Activated T-cell treated with anti-CD3 and anti-CD28 coated beads for 1 hour (primary cell): ENCODE measurements at places on chromosomes 2 and 18.

DNA sequence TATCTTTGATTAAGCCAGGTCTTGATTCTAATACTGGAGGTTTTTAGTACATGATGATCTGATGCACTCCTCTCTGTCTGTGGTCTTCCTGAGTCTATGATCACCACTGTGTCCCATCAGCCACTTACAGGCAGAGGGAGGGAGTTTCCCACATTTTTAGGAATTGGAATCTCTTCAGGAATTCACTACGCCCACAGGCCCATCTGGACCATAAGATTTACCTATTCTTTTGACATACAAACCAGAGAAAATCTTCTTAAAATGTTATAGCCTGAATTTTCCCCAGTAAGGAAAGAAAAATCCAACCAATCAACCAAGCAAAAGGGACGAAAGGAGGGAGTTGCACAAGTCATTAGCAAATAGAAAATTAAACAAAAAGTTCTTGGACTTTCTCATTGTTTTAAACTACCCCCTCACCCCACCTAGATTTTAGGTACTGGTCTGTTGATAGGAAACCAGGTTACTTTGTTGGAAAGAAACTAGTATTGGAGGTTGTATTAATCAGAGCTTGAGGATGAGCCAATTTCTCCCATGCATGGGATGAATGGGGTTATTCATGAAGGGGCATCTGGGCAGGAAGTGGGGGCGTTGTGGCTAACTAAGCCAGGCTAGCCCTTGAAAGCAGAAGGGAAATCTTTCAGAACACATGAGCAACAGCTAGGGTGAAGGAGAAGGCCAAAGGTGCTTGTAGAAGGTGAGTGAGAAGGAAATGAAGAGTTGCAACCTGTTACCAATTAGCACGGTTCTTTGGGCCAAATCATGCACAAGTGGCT, 328.2 kb upstream of the MEX3C start:
- DNase-seq = no peak

DNA sequence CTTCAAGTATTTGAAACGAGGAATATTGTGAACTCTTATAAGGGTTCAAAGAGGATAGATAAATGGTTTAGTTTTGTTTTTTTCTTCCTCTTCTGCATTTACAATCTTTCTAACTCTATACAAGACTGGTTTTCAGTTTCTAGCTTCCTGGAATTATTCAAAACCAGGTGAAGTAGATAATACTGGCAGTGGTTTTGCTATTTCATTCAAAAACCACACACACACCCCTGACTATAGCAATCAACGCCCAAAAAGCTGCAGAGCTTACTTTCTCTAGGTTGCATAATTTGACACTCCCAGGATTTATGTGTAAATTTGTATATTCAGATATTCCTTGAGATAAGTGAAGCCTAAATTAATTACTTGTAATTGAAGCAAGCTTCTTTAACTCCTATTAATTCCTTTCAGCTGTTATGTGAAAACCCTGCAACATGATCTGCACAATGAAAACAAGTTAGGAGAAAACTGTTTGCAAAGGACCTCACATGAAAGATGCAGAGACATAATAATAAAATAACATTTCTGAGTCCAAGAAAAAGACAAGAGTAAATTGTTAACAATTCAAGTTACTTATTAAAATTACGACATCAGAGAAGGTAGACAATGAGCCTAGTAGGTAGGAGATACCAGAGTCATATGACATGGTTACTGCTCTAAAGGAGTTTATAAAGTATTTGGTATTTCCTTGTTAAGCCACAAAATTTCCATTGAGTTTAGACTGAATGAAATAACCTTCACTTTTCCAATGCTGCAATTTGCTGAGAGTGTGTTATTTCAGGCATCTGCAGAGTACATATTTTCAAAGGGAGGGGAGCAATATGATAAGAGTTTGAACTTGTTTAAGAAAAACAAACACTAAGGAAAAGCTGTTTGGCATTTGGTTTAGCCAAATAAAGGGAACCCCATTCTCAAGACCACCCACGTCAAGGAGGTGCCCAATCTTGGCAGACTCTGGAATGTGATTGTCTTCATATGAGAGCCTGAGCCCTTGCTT, 1.6 kb upstream of the NFE2L2 start:
- DNase-seq = no peak

- no peak for DNase-seq
Observed at GRCh38 chr18:12295389-12296086, 12.5 kb upstream of the TUBB6 start.

GRCh38 chr2:216287251-216287650, 85.0 kb downstream of the MARCHF4 start:
- DNase-seq = no peak

DNA sequence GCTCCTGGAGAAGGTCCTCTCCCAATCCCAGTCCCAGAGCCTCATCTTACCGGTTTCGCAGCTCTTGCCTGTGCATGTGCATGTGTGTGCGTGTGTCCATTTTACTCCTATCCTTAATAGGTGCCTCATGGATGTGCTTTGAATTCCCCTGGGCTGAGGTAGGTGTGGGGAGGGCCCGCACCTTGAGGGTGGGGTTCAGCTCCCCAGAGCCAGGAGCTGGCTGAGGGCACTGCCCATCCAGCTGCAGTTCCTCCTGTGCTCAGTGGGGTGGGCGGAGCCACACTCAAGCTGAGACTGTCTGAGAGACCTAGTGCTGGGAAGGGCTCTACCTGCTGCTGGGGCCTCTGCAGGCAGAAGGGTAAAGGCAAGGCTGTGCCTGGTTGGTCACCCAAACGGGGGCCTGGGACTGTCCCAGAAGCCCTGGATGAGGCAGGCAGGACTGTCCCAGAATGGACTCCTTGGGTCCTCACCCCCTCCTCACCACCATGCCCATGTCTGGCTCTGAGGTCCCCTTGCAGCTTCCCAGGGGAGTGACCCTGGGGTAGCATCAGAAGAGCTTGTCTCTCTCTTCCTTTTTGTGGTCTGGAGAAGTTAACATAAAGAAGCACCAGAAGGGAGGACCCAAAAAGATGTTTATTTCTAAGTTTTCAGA, 8.9 kb downstream of the GDF7 start:
- DNase-seq = no peak

- DNase-seq = no peak
Observed at GRCh38 chr2:199258291-199258690, 199.4 kb downstream of the SATB2 start.

DNA sequence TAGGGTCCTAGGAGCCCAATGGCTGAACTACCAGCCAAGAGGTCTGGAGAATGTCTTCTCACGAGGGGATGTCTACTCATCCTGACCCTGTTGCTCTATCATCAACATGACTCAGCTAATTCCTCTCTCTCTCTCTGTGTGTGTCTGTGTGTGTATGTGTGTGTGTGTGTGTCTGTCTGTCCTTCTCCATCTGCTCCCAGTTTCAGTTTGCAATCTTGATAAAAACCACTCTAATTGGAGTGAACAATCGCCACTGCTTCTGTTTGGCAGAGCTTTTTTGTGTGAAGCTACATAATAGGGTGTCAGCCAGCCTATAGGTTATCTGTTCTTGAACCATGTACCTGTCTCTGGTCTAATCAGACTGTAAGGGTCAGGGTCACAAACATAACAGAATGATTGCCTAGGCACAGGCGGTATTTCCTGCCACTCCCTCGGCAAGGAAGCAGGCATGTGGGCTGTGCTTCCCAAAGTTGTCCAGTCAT, 219.8 kb downstream of the SH3BP4 start:
- no peak for DNase-seq

GRCh38 chr2:55901941-55902340, 21.6 kb downstream of the EFEMP1 start:
- no peak for DNase-seq

DNA sequence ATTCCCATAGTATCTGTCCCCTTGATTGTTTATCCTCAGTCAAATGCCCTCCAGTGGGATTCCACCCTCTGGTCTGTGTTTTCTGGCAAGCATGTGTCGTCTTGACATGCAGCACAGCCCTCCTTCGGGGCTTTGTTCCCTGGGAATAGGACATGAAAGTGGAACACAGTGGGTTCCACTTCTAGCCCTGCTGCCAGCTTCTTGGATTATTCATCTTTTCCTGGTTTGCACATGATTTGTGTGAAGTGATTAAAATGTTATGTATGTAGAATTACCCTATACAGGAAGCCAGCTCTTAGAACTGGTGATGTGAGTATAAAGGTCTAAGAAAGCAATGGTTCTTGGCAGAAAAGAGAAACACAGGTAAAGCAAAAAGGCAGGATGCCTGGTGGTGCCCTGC, 142.3 kb downstream of the TANC1 start:
- no peak for DNase-seq

DNA sequence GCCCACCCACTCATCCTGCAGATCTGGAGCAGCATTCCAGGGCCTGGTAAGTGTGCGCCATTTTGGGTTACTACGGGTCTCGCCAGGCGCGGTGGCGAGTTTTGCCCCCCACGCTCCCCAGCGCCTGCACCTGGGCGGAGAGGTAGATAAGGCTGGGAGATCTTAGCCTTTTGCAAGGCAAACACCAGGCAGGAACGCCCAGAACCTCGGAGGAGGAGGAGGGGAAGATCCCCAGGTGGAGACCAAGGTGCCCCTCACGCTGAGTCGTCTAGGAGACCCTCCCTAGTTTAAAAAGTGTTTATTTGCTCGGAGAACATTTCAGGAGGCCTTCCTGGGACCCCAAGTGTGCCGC, 365 bp upstream of the RAMP1 start:
- no peak for DNase-seq

DNA sequence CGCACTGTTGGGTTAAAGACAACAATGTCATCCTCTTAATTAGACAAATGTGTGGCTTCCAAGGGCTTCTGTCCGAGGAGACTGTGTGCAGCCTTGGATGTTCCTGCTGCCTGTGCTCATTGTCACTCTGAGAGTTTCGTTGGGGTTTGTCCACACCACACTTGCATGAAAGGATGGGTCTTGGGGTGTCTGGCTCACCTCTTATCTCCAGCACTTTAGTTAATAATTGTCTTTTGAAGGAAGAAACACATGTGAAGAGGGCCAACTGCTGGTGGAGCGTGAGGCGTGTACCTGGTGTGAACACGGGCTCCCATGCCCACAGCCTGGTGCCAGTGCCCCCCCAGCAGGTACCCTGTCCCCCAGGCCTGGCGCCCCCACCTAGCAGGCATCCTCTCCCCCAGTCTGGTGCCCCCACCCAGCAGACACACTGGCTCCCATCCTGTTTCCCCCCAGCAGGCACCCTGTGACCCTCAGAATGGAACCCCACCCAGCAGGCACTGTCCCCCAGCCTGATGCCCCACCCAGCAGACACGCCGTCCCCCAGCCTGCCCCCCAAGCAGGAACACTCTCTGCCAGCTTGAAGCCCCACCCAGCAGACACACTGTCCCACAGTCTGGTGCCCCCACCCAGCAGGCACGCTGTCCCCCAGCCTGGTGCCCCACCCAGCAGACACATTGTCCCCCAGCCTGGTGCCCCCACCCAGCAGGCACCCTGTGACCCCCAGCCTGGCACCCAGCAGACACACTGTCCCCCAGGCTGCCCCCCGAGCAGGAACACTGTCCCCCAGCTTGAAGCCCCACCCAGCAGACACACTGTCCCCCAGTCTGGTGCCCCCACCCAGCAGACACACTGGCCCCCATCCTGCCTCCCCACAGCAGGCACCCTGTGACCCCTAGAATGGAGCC, 96.3 kb upstream of the TMEM18 start:
- no peak for DNase-seq

DNA sequence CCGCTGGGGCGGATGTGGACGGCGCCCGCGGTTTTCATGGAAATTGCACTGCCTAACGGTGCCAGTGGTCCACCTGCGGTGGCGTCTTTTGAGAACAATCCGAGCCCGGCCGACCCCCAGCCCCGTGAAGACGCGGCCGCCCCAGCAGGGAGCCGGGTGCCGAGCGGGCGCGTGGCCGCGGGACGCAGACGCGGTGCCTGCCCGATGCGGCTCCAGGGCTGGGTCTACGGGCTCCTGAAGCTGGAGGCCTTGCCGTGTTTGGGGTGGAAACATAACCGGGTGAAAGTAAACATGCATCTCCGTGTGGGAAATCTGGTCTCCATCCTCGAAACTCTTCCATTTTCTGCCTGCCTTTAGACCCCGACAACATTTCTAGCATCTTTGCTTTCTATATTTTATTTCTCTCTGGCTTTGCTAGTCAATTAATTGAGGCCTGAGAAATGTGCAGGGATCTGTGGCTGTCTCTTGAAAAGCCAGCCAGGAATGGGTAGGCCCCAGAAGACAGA, 572 bp downstream of the INPP4A start:
- no peak for DNase-seq

GRCh38 chr18:62935994-62936393, 220.7 kb downstream of the PHLPP1 start:
- DNase-seq = no peak

GRCh38 chr2:25255745-25256487, 85.8 kb downstream of the DNMT3A start:
- no peak for DNase-seq

DNA sequence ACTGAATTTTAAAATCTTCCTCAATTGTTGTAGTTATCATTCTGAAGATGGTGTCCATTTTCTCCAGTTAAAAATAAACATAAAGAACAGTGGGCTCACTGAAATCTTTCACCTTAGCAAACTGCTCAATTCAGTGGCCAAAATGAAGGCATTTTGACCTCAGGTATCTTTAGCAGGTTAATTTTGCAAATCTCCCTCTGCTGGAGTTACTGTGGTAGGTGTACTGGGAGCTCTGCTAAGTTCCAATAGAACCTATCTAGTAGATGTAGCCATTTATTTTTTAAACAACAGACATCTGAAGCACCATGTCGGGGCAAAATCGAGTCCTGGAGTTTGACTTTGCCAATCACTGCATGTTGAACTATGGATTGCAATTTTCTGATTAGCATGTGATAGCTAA, 177.1 kb downstream of the IRS1 start:
- DNase-seq = no peak

- no peak for DNase-seq
Observed at GRCh38 chr2:58476556-58476955, 235.4 kb upstream of the FANCL start.

DNA sequence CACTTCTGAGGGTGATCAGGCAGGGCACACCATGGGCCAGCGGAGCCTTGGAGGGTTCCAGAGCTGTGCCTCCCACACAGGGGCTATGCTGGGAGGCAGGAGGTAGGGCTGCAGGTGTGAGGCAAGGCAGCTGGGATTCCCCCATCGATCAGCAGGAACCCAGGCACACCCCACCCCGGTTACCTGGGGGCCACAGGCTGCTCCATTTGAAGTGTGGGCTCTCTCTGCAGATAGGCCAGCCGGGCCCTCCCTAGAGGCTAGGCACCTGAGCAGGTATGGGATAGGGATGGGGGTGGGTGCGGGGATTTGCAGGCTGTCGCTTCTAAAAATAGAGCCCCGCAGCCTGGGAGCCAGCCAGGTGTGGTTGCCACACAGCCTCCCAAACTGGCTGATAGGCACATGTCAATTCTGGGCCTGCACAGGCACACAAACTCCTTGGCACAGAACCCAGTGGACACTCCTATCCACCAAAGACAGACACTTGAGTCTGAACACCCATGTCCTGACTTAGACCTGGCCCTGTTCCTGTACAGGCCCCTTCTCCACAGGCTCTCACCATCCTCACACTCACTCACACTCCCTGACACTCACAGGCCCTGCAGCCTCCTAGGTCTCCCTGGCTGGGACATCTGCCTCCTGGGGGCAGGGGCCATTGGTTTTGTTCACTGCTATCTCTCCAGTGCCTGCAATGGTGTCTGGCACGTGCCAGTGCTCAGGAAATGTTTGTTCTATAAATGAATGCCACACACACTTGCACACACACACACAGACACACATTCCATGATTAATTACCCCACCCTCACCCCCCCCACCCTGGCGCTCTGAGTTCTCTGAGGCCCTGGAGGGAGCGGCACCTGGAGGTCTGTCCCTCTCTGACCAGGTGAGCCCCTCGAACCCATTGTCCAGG, 73.4 kb downstream of the ZFP36L2 start:
- no peak for DNase-seq

GRCh38 chr2:98458207-98458606, 13.5 kb downstream of the INPP4A start:
- no peak for DNase-seq
